Fibroblast of lung (primary cell): ENCODE measurements at places on chromosomes 12 and 14.

- DNase-seq = no peak
Observed at GRCh38 chr12:54126029-54126695, 62.6 kb downstream of the SMUG1 start.

DNA sequence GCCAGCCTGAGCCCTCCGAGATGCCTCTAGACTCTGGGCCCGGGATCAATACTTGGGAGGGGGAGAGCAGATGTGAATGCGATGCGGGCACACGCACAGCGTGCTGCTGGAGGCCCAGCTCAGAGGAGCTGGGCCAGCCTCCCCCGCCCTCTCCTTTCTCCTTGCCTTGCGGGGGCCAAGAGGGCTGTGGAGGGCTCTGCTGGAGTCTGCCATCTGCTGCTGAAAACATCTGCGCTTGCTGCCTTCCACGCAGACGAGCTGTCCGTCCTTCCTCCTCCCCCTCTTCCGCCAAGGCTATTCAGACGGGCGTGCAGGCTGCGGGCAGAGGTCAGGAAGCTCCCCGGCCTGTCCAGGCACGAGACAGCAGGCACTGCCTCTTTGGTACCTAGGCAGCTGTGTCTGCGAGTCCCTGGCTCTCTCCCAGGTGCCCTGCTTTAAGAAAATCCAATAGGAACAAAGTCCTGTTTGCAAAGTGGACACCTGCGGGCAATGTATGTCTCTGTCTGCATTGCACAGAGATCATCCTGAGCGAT, 75.2 kb downstream of the SPRING1 start:
- peak; percentile 36 for DNase-seq

GRCh38 chr12:40300490-40300889, 75.7 kb downstream of the LRRK2 start:
- DNase-seq = no peak

- no peak for DNase-seq
Observed at GRCh38 chr14:64722842-64723447, 18.7 kb downstream of the PLEKHG3 start.

DNA sequence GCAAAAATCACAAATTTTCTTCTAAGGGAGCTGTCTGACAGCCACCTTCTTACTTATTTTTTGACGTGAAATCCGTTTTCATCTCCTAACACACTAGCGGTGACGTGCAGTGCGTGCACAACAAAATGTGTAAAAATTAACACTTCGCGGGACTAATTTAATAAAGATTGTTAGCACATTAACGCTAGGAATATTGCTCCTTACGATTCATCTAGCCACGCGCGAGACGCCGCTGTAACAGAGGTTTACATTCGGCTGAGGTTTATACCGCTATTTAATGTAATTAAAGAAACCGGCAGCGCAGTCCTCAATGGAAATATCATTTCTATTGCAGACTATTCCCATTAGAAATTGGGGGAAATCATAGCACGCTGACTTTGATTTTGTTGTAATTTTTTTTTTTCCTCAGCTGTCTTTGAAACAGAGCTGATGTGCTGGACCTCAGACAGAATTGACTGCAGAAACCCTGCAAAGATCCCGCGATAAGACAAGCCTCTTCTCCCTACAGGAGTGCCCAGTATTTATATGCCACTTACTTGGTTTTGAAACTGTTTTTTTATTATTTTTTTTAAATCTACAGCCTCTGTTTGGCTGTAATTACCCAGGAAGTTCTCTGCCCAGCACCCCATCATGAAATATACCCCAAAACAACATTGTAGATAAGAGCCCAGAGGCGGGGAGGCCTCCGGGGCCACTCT, 31.2 kb downstream of the BCL11B start:
- no peak for DNase-seq
